ENCODE measurements at places on chromosomes 5 and 9.

- DNase-seq: peak; percentile 77
These were observed 30.0 kb downstream of the ARHGEF37 start for GRCh38 chr5:149611326-149611725.

GRCh38 chr9:91939978-91940377, 10.1 kb downstream of the ROR2 start:
- DNase-seq: no peak

DNA sequence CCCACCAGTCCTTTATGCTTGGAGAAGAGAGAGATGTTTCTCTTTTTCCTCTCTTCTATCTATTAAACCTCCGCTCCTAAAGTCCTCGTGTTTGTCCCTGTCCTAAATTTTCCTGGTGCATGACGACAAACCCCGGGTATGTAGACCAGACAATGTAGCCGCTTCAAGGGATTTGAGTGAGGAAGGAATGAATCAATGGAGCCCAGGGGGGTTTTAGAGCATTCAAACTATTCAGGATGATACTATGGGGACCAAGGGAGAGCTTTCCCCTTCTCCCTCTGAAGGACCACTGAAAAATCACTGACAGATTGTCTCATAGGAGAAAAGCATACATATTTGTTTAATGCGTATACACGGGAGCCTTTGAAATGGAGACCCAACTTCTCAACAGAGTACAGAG, 18.4 kb downstream of the CEL start:
- no peak for DNase-seq

DNA sequence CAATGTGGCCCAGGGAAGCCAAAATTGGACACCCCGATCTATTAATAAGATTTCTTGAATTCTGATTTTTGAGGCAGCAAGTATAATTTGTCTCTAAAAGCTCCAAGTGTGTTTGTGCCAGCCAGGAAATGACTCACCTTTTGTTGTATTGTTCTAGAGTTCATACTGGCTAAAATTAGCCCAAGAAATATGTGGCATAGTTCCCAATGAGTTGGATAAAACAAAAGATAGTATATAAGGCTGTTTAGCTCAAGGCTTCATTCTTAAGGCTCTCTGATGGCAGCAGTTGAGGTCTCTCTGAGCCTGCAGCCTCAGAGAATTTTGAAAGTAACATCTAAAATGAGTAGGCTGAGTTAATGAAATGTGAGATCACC, 21.6 kb downstream of the HMGXB3 start:
- peak; percentile 79 for DNase-seq

DNA sequence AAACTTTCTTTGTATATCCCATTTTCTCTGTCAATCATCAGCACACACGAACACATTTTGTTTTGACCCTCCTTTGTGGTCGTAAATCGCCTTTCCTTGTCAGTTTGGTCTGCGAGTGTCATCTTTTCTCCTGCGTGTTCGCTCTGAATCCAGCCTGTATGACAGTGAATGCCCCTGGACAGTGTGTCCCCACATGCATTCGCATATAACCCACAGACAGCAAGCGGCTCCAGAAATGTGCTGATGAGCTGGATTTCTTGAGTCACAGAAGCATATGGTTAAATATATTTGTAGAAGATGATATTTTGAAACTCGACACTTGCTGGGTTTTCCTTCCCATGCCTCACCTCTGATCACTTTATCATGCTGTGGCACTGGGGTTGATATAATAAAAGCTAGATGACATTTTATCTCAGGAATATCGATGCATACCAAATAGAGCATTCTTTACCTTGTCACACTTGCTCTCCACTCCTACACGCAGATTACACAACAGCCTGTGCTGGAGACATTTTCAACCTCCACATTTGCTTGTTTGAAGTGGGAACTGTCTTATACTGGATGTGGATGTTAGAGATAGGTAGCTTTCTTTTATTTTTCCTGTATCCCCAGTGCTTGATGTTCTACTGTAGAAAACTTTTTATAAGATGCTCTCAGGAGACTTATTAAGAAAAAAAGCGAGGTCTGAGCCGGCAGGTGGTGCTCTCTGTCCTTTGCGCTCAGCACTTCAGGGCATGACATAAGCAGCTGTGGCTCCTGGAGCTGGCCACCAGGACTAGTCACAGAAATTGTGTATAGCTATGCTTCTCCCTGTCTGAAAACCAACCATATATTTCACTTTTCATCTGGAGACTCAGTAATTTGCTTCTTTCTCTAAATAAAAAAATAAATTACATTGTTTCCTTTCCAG, 215.1 kb downstream of the SH3GL2 start:
- peak; percentile 35 for DNase-seq

GRCh38 chr5:125064621-125065438, 318.4 kb upstream of the ZNF608 start:
- no peak for DNase-seq

- DNase-seq: no peak
These were observed 31.9 kb upstream of the FSTL4 start for GRCh38 chr5:133644000-133644865.

DNA sequence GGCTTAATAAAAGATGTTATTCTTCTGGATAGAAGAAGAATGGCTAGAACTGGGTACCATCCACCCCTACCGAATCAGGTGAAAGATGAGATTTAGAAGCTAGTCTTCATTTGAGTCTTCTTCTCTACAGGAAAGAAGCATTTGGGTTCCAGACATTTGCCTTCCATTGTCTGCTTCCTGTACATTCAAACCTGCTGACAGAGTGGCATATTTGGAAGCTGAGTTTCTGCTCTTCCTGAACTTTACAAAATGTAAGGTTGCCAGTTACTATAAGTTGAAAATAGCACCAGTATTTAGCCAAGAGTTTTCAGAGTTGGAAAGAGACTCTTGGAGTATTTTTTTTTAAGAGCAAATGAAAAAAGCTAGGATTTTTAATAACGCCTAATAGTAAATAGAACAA, 525.4 kb upstream of the TLE4 start:
- no peak for DNase-seq

- no peak for DNase-seq
These were observed 33.3 kb downstream of the TMEM161B start for GRCh38 chr5:88235346-88235745.

- DNase-seq: no peak
These were observed at the start of gene PCDHGA5 for GRCh38 chr5:141363952-141364660. PCDHGA5 (plus strand) TSS chr5:141364162; CDS start chr5:141364331, 169 bp downstream.

DNA sequence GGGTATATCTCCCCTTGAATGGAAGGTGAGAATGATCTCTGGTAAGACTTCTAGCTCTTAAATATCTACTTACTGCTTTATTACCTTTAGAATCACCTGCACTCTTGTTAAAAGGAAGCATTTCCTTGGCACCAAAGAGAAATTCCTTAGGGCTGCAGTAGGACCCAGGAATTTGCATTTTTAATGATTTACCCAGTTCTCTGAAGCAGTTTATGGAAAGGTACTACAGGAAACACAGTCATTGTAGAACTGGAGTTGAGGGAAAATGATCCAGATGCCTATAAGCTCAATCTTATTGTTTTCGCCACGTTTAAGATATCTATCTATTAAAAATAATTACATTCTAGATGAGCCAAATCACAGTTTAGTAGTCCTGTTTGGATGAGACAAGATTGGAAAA, 9.5 kb upstream of the C9 start:
- no peak for DNase-seq

- DNase-seq: no peak
These were observed 138.4 kb downstream of the GADD45G start for GRCh38 chr9:89743216-89743572.

DNA sequence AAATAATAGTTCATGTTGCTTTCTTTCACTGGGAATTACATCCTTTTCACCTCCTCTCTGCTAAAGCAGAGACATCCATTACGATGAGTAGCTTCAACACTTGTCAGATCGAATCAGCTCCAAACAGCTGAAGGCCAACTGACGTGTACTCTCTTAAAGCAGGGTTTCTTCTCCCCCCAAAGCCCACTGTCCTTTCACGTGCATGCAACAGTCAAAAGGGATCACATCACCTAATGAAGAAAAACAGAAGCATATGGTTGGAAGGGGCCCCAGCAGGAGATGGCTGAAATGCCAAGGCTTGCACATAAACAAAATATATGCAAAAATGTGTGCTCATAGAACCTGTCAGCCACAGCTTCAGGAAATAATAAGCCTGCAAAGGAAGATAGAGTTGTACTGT, 421.6 kb downstream of the ANXA1 start:
- no peak for DNase-seq

DNA sequence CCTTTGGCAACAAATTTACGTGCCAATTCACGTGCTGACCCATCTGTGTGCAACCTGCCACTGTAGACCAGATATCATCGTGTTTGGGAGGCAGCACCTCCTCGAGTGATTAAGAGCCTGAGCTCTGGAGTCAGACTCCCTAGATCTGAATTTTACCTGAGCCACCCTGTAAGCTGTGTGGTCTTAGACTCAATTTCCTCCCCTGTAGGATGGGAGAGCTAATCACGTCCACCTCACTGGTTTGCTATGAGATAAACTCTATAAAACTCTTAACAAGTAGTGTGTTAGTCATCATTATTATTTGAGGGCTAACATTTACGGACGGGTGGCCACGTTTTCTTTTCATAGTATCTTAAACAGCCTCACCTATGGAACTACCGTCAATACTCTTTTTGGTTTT, 220.0 kb upstream of the ADAMTSL1 start:
- no peak for DNase-seq

GRCh38 chr5:77709993-77710685, 66.0 kb downstream of the TBCA start:
- no peak for DNase-seq

- no peak for DNase-seq
These were observed 78.5 kb downstream of the KIF4B start for GRCh38 chr5:155091768-155092717.

GRCh38 chr5:67377631-67378030, 181.0 kb upstream of the CD180 start:
- DNase-seq: no peak

- no peak for DNase-seq
These were observed 28.5 kb downstream of the MVB12B start for GRCh38 chr9:126354887-126355770.

DNA sequence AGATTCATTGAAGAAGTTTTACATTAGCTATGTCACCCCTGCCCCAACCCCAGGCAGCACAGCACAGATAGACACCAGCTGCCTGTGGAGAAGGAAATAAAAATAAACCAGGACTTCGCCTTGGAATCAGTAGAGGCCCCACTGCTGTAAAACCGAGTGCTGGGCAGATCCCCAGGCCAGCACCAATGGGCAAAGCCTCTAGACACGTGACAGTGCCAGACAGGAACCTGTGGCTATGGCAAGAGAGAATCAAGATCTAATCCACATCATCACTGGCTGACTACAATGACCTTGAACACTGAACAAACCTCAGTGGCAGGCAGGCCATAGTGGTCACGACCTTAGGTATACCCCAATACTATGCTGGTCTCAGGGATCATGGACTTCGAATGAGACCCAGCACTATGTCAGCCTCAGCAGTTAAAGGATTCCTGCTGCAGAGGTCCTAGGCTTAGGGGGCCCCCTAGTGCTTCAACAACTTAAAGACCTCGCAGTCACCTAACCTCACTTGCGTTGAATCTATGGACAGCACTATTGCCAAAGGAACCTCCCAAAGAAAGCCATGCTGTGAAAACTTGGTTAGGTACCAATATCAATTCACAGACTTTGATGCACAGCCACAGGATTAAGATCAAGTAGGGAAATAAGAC, 2118.6 kb upstream of the C9orf72 start:
- DNase-seq: no peak

GRCh38 chr9:73979894-73980264, 517.3 kb upstream of the RORB start:
- no peak for DNase-seq

DNA sequence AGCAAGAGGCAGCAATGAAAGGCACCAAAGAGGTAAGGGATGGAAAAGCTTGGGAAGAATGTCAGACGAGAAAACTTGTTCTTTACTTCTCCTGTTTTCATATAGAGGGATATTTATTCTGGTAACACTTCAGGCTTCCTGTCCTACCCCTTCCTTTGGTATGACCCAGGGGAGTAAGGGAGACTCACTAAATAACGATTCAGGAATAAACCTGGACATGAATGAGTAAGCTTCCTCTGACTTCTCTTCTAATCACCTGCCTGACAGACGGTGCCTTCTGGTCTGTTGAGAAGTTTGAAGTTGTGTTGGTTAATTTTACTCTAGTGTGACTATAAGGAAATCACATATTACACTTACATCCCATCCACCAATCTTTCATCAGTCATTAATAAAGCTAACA, 461.2 kb downstream of the CDH12 start:
- no peak for DNase-seq

- DNase-seq: no peak
These were observed 5.0 kb downstream of the TARS1 start for GRCh38 chr5:33445798-33446197.

- DNase-seq: no peak
These were observed 49.5 kb downstream of the ERCC6L2 start for GRCh38 chr9:95924987-95925386.

DNA sequence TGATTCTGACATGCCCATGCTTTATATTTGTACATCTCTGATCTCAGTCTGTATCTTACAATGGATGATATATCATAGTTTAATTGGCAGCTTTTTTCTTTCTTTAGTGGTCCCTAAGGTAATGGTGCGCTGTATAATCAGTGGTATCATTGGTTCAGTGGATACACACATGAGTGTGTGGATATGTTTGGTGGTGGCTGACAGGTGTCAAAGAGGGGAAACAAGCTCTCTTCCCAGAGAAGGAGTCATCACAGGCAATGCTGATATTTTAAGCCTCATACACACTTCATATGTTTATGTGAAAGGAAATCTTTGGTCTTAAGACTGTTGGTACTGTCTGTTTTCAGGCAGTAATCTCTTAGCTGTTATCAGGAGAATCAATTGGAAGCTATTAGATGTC, 52.1 kb upstream of the KIAA1958 start:
- DNase-seq: no peak

- DNase-seq: no peak
These were observed 780.1 kb upstream of the DMAC1 start for GRCh38 chr9:8579661-8580060.

GRCh38 chr5:16855898-16856297, 80.2 kb downstream of the MYO10 start:
- DNase-seq: no peak

DNA sequence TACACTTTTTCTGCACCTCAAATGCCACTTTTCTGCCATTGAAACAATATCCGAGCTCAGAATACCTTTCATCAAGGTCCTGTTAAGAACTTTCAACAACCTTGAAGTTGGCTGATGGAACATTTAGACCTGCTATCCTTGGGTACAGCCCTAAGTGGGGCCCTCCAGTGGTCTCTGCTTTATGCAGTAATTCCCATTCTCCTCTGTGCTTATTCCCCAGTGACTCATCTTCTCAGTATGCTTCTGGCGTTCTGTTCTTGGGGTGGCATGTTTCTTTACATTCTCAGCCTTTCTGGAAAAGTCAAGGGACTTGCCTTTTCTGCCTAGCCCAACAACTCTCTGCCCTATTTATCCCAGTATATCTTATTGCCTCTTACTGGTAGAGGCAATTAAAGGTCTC, 7.1 kb downstream of the ANP32B start:
- peak; percentile 55 for DNase-seq

- DNase-seq: no peak
These were observed 36.3 kb upstream of the TRPM3 start for GRCh38 chr9:71157731-71158130.

- DNase-seq: peak; percentile 65
These were observed 110.1 kb upstream of the GRIN3A start for GRCh38 chr9:101848485-101848919.

GRCh38 chr9:69486498-69486897, 161.5 kb downstream of the ENTREP1 start:
- no peak for DNase-seq

- peak; percentile 7 for DNase-seq
These were observed 896 bp downstream of the RIGI start for GRCh38 chr9:32524892-32525708.

All from MG63 (cell line).